CD4-positive, alpha-beta T cell treated with Interleukin-15 for 4 hours (primary cell): ENCODE measurements at places on chromosomes 5 and 9.

GRCh38 chr5:180640611-180640860, 8.9 kb downstream of the FLT4 start:
- no peak for DNase-seq

DNA sequence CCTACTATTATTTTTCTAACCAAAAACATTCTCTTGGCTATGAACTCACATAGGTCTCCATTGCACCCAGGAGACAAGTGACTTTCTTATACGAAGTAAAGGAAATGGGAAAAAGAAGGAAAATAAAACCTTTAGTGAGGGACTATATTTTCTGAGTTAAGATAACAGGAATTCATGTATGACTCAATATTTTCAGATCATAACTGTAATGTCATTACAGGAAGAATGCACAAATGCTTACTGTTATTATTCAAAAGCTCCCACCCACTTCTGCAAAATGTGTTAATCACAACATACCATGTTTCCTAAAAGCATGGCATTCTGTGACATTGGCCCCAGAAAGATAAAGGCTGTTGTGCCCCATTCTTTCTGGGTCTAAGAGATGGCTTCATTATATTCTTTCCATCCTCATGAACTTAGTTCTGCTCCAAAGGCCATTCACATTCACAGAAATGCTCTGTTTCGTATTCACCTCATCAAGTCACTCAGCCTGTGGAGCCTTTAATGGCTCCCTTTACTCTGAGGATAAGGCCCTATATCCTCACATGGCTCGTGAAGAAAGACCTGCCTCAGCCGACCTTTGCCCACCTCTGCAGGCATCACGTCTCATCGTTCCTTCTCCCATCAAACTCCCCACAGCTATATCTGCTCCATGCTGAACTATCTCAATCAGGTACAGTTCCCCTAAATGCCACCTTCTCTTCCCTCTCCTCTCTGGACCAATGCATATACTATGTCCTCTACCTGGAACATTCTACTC, 77.0 kb downstream of the ABCA1 start:
- no peak for DNase-seq

- no peak for DNase-seq
Measured at GRCh38 chr5:103602438-103602837, 39.8 kb upstream of the NUDT12 start.

GRCh38 chr5:134493461-134494055, 31.9 kb upstream of the JADE2 start:
- DNase-seq, result no peak

DNA sequence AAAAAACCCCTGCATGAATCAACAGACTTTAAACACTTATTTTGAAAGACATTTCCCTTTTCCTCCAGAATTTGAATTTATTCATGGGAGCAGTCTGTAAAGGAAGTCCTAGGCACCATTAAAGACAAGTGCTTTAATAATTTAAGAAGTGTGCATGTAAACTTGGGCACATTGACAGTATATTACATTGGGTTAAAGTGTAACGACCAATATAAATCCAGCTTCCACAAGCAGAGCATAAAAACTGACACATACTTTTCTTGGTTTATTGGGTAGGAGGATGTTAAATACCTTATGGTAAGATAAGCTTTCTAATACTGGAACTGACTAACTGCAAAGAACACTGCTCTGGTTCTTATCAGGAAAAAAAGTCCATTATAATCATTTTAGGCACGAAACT, 1.2 kb upstream of the ENTREP1 start:
- no peak for DNase-seq
